ENCODE measurements at places on chromosomes 11 and 22. TPM values are rescaled to one million over a fixed set of nuclear protein-coding genes. Genes with fewer than 3 reads are reported as not detected.

DNA sequence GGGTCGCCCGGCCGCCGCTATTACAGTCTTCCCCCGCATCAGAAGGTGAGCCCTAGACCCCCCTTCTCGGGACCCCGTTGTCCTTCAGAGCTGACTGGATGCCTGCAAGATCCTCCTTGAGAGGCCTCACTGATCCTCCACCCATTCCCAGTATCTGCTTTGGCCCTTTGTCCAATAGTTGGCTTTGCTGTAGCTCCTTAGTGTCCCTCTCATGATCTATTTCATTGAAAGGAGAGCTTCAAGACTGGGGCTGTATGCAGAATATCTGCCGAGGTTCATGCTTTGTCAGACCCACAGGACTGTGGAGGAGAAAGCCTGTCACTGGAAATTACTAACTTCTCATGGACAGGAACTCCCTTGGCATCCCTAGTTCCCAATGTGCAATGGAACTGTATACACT lies 499 bp downstream of the DLAT start:
- DNase-seq: no peak
- H3K4me1 ChIP-seq: peaks cover 26% of the 10 kb centered on the region
- no peaks in the 10 kb centered on the region for H3K27me3 ChIP-seq
- peak overlapping the region; percentile 93 for H3K4me3 ChIP-seq

GRCh38 chr11:8018484-8019313 lies 31.6 kb downstream of the EIF3F start:
- H3K36me3 ChIP-seq: no peaks in the 10 kb centered on the region
- H3K4me1 ChIP-seq: peaks cover 10% of the 10 kb centered on the region
- H3K4me3 ChIP-seq: peak overlapping the region; percentile 68
- H3K27ac ChIP-seq: peak overlapping the region; percentile 56

GRCh38 chr22:19819911-19820879 lies 34.5 kb downstream of the GNB1L start:
- no peak overlapping the region for H3K27ac ChIP-seq
- H3K27me3 ChIP-seq: no peaks in the 10 kb centered on the region
- peaks cover 31% of the 10 kb centered on the region for H3K4me1 ChIP-seq

DNA sequence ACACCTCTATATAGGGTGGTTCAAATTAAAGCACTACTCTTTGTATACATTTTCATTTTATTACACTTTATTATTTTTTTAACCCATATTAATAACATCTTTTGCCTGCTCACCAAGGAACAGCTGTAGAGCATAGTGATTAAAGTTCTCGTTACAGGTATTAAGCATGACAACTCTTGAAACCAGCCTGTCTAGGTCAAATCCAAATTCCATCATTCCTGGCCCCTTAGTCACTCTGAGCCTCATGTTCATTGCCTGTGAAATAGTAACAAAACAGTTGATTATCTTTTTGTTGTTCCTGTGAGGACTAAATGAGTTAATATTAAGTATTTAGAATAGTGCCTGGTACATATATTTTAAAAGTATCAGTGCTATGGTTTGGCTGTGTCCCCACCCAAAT lies 334.5 kb downstream of the RAB38 start:
- no peaks in the 10 kb centered on the region for H3K4me1 ChIP-seq
- no peaks in the 10 kb centered on the region for H3K27me3 ChIP-seq
- no peak overlapping the region for H3K27ac ChIP-seq
- no peak overlapping the region for H3K4me3 ChIP-seq

DNA sequence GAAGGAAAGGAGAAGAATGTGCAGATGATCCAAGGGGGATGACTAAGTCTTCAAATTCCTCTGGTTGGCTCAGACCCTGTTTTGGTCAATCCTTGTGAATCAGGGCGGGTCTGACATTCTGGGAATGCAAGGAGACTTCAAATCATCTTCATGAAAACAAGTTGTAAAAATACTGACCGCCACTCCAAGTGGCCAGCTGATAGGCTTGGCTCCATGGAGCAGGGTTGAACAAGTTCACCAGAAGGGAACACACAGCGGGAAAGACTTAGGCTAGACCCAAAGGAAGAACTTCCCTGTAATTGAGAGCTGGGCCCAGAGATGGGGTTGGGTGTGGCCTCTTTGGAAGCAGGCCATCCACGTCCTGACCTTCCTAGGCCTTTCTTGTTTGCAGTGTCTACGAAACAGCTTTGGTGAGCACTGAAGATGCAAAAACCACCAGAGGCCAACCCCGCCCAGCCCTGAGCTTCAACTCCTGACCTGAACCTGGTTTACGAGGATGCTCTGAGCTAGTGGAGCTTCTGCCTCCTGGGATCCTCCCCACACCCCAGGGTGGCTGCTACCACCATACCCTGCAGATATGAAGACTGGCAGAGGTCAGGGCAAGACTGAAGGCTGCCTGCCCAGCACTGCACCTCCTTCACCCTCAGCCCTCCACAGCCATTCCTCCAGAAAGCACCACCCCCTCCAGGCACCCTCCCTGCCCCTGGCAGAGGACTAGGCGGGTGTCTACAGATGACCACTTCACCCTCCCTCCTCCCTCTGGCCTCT lies 26.1 kb downstream of the GDPD5 start:
- H3K4me3 ChIP-seq: no peak overlapping the region
- no peaks in the 10 kb centered on the region for H3K27me3 ChIP-seq
- peaks cover 5% of the 10 kb centered on the region for H3K4me1 ChIP-seq
- no peaks in the 10 kb centered on the region for H3K36me3 ChIP-seq

- H3K4me1 ChIP-seq: peaks cover 82% of the 10 kb centered on the region
- H3K27ac ChIP-seq: peak overlapping the region; percentile 98
- H3K4me3 ChIP-seq: peak overlapping the region; percentile 1
These were observed 3.6 kb downstream of the C11orf68 start for GRCh38 chr11:65915101-65915820.

GRCh38 chr11:84137505-84137904 lies 851.3 kb upstream of the CCDC90B start:
- H3K4me1 ChIP-seq: no peaks in the 10 kb centered on the region
- DNase-seq: no peak
- no peaks in the 10 kb centered on the region for H3K36me3 ChIP-seq
- no peaks in the 10 kb centered on the region for H3K27me3 ChIP-seq
- no peak overlapping the region for H3K4me3 ChIP-seq
- H3K27ac ChIP-seq: no peak overlapping the region

DNA sequence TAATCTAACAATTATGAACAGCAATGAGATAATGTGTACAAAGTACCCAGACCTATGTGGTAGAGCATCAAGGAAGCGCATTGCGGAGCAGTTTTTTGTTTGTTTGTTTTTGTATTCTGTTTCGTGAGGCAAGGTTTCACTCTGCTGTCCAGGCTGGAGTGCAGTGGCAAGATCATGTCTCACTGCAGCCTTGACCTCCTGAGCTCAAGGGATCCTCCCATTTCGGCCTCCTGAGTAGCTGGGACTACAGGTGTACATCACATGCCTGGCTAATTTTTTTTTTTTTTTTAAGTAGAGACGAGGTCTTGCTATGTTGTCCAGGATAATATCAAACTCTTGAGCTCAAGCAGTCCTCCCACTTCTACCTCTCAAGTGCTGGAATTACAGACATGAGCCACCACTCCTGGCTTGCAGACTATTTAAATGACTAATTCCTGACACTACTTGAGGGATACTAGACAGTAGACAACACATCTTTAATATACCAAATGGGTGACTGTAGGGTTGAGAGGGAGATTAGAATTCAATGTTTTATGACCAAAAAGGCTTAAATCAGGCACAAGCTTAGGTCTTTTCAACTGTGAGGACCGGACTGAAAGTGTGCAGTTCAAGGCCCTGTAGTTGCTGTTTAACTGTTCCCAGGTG lies 12.7 kb downstream of the OR51B4 start:
- no peaks in the 10 kb centered on the region for H3K27me3 ChIP-seq
- DNase-seq: no peak
- no peak overlapping the region for H3K4me3 ChIP-seq

- DNase-seq: no peak
- peaks cover 5% of the 10 kb centered on the region for H3K36me3 ChIP-seq
- peaks cover 88% of the 10 kb centered on the region for H3K4me1 ChIP-seq
- no peaks in the 10 kb centered on the region for H3K27me3 ChIP-seq
- H3K4me3 ChIP-seq: no peak overlapping the region
- peak overlapping the region; percentile 88 for H3K27ac ChIP-seq
These were observed 30.2 kb downstream of the LRP5 start for GRCh38 chr11:68342459-68343158.

DNA sequence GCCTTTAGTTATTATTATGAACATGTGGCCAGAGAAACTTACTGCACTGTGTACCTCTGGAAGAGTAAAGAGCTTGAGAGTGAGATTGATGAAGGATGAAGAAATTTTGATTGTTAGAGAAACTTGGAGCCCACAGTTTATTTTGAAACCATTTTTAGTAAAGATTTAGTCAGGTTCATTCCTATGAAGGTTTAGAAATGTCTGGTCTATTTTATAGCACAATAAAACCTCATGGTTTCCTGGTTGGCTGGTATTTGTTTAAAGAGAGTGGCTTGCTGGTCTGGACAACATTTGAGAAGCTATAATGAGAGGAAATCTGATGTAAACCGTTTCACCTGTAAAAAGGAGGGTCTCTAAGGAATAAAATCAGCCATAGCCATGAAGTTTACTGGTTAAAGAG lies 8.8 kb upstream of the PDE3B start:
- no peaks in the 10 kb centered on the region for H3K27me3 ChIP-seq
- no peak overlapping the region for H3K4me3 ChIP-seq
- DNase-seq: no peak
- no peak overlapping the region for H3K27ac ChIP-seq
- H3K36me3 ChIP-seq: no peaks in the 10 kb centered on the region
- H3K4me1 ChIP-seq: no peaks in the 10 kb centered on the region

DNA sequence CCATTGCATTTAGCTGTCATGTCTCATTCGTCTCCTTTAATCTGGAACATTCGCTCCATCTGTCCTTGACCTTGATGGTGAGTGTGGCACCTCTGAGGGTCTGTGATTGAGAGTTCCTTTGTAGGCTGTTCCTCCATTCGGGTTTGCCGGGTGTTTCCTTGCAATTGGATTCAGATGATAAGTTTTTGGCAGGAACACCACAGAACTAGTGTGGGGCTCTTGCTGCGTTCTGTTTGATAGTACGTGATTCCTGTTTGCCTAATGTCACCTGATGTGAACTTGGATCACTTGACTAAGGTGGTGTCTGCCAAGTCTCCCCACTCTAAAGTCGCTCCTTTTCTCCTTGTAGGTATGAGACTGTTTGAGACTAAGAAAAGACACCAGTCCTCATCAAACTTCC lies 109.7 kb upstream of the TMEM45B start:
- H3K27me3 ChIP-seq: no peaks in the 10 kb centered on the region
- no peak overlapping the region for H3K27ac ChIP-seq
- no peak for DNase-seq
- no peak overlapping the region for H3K4me3 ChIP-seq
- H3K36me3 ChIP-seq: no peaks in the 10 kb centered on the region

DNA sequence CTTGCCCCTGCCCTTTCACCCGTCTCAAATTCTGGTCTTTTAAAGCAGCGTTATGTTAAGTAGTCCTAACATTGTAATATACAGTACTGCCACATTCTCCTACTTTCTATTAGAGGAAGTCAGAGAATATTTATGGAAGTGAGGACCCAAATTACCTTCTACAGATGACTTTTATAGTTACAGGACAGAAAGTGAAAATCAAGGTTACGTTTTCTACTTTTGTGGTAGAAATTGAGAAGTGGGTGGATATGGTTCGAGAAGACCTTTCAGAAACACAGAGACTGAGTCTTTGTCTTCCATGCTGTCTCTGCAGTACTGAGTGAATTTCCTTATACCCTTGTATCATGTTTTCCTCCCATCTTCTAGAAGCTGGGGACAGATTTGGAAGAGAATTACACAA lies 17.1 kb downstream of the SC5D start:
- no peaks in the 10 kb centered on the region for H3K4me1 ChIP-seq
- H3K27me3 ChIP-seq: no peaks in the 10 kb centered on the region
- no peak for DNase-seq
- no peak overlapping the region for H3K4me3 ChIP-seq
- H3K36me3 ChIP-seq: peaks cover 7% of the 10 kb centered on the region

The FOLR1 gene
- 0.38 TPM for total RNA-seq

The MAPK11 gene
- total RNA-seq: 3.1 TPM

The PLEKHA7 gene
- 49.8 TPM for total RNA-seq

The CBX6 gene
- 9.0 TPM for total RNA-seq

The ANO5 gene
- total RNA-seq: 2.3 TPM

The CYP2D6 gene
- total RNA-seq: 1.5 TPM

The IRF7 gene
- 20.4 TPM for total RNA-seq
